Stromal cell of bone marrow (primary cell): ENCODE measurements at places on chromosomes 12 and 14.

DNA sequence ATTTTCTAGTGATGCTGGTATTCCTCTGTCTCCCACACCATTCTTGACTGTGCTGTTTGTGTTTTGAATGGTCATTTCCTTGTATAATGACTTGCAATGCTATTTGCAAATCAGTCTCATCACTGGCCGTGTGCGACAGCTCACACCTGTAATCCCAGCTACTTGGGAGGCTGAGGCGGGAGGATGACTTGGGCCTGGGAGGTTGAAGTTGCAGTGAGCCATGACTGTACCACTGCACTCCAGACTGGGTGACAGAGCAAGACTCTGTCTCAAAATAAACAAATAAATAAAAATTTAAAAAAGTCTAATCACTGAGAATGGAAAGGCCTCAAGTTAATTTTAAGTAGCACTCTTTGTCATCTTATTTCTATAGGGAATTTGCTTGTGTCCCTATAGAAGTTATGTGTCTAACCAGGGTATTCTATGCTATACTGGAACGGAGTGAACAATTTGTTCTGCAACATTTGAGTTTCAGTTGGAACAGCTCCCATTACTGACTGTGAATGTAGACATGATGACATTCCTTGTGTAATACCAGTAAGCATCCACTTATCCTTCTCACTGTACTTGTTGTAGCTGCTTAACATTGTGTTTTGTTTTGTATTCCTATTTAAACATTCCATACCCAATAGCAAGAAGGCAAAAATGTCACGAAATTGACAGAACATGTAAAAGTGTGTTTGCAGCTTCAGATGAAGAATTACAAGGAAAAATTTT lies 126.3 kb downstream of the MGST1 start:
- peak; percentile 3 for DNase-seq

- no peak for DNase-seq
Observed at GRCh38 chr12:107903341-107904061, 129.0 kb downstream of the ASCL4 start.

DNA sequence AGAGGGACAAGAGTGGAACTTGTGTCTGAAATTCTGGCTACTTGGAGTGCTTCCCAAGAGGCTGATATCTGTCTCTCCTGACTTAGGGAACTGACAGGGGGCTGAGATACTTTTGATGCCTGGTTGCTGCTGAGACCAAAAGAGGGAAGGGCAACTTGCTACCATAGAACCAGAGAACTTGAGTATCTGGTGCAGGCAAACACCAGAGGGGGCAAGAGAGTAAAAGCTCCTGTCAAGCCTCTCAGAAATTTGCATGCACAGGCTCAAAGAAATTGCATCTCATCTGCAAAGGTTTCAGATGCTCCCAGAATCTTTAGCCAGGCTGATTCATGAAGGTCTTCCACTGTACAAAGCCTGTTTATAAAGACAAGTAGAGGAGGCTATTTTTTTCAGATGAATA lies 391.3 kb upstream of the FOXG1 start:
- DNase-seq, result no peak

GRCh38 chr12:29223426-29223825 lies 74.3 kb downstream of the FAR2 start:
- no peak for DNase-seq

- no peak for DNase-seq
Observed at GRCh38 chr12:112979041-112979680, 842 bp downstream of the OAS2 start.

DNA sequence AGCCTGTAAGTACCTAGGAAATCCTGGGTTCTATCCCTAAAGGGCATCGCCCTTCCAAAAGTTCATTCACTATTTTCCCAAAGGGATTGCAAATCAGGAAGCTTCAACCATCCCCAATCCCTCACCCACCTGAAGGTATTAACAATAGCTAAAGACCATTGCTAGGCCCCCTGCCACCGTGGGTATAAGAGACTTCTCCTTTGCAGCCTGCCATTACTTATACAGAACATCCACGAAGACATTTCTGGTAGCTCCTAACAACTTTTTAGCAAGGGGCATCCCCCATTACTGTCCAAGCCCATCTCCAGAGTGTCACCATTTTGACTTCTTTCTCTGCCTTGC lies 384 bp upstream of the SMUG1 start:
- no peak for DNase-seq

GRCh38 chr12:114729731-114730130 lies 45.8 kb upstream of the TBX3 start:
- peak; percentile 27 for DNase-seq

DNA sequence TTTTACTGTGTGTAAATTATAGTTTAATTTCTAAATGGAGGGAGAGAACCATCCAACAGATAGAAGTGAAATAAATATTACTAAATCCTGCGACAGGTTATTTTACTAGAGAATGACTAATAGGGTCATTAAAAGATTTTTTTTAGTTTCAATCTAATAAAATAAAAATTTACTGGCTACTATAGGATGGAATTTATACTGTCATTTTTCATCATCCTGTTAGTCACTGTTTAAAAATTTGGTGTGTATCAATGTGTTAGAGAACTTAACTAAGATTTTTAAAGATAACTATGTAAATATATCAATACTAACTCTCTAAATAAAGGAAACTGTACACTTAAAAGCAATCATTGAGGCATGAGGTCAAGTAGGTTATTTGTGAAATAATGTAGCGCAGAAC lies 41.1 kb upstream of the CDKN3 start:
- no peak for DNase-seq

DNA sequence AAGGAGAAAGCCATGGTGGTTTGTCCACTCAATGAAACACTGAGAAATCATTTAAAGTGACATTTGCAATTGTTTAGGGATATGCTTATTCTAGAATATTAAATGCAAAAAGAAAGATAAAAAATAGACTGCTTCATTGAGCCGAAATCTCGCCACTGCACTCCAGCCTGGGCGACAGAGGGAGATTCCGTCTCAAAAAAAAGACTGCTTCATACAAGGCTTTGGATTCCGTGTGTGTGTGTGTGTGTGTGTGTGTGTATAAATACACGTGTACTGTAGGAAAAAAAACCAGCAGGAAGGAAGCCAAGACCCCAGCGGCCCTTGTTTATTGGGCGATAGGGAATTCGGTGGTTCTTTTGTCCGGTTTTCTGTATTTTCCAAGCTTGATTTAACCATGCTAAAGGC lies 3.2 kb upstream of the ZNF839 start:
- peak; percentile 38 for DNase-seq

DNA sequence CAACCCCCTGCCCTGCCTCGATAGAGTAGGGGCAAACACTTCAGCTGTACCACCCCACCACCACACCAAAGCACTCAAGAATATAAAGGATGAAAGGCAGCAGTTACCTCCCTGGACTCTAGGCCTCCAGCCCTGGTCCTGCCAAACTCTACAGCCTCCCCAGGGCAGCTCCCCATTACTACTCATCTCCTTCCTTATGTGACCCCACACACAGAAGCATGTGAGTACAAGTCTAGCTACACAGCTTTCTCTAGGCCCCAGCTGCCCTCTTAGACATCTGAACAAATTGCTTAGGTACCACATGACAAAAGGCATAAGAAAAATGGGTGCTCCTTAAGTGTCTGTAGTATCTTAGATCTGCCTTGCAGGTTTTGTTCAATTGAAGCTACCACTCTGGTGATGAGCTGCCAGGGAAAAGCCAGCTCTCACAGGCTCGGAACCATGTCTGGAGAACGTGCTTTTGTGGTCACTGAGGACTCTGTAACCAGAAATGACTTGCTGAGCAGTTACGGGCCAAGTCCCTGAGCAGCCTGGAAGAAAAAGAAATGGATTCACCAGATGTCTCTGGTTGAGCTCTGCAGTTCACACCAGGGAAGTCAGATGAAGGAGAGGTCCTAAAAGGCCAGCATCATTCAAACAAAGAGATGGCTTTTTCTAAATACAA lies 32.8 kb downstream of the FMNL3 start:
- DNase-seq, result peak; percentile 54

DNA sequence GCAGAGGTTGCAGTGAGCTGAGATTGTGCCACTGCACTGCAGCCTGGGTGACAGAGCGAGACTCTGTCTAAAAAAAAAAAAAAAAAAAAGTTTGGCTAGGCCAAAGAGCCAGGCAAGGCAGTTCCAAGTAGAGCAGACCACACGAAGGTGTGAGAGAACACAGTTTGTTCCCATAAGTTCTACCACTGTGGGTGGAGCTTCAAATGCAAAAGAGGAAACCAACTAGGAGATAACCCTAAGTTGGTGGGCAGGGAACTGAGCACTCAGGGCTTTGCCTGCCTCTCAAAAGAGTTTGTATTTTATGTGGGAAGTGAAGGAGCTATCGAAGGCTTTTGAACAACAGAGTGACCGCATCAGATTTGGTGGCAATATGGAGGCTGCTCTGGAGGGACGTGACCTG lies 15.1 kb downstream of the SOCS2 start:
- no peak for DNase-seq

DNA sequence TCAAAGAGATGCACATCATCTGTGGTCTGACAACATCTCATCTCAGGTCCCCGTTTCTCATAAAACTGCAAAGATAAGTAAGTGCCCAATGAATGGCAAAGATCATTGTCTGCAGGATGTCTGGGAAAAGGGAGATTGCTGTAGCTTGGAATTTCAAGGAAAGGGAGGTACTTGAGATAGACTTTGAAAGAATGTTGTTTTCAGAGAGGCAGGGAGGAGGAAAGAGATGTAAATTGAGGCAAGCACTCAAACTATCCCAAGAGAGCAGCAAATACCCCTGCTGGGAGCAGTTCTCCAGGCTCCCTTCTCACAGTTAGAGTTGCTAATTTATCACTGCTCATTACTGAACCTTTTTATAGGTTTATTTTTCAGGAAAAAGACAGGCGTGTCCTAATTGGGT lies 107.1 kb downstream of the MYRFL start:
- DNase-seq, result no peak

- no peak for DNase-seq
Observed at GRCh38 chr12:91877456-91878235, 268.0 kb downstream of the BTG1 start.

GRCh38 chr12:128551266-128551665 lies 272.5 kb downstream of the SLC15A4 start:
- DNase-seq, result no peak

- DNase-seq, result peak; percentile 93
Observed at GRCh38 chr12:80053051-80053790, 46.1 kb upstream of the OTOGL start.

- no peak for DNase-seq
Observed at GRCh38 chr12:109302358-109302757, 6.7 kb downstream of the FOXN4 start.

- no peak for DNase-seq
Observed at GRCh38 chr12:113643177-113643974, 171.7 kb upstream of the LHX5 start.

- DNase-seq, result peak; percentile 63
Observed at GRCh38 chr12:3489057-3489456, 1.9 kb upstream of the PRMT8 start.

DNA sequence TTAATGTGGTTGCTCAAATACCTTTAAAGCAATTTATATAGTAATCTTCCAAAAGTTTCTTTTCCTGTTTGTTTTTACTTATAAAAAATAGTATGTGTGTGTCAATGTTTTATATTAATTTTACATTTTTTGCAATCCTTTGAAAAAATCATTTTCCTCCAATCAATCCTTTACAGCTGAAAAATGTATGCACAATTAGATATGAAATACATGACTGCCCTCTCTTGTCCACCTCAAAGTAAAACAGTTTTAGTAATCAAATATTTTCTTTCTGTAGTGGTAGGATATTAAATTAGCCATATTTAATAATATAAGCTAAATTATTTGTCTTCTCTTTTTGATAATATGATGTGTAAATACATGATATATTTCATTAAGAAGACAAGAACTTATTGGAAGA lies 269.9 kb downstream of the ADAMTS20 start:
- DNase-seq, result no peak

- DNase-seq, result no peak
Observed at GRCh38 chr12:2479851-2480535, 314.8 kb upstream of the FKBP4 start.
